Right renal cortex interstitium (tissue), 3 donors: ENCODE measurements at places on chromosomes 3 and 15.

- DNase-seq, result no peak
Measured at GRCh38 chr3:196414469-196414868, 17.8 kb downstream of the UBXN7 start.

DNA sequence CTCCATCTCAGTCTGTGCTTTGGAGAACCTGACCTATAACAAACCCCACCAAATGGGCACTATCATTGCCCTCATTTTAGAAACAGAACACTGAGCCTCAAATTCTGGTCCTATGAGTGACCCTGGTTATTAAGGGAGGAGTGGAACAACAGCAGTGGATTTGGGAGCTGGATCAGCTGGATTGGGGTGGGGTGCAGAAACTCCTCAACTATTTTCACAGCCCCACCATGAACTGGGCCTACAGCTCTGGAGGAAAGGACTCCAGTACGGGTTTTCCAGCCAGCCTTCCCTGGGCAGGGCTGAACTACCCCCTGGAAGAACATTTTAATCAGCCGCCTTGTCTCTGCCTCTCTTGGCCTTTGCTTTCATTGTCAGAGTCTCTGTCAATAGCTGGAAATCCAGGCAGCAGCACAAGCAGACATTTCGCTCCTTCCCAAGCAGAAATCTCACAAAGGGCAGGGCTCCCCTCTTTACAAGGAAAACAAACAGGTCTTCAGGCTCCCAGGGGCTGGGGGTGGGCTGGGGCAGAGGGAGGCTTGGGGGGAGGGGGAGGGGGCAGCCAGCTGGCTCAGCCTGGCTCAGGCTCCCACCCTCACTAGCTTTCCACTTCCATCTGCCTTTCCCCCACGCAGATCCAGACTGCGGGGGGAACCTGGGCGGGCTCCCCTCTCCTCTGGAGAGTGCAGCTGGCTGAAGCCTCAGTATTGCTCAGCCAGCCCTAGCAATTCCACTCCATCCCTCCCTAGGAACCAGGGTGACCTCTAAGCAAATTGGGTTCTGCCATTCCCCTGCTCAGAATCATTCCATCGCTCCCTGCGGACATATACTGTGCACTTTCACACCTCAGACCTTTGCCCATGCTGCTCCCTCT, 13.7 kb upstream of the TLE3 start:
- DNase-seq, result no peak

DNA sequence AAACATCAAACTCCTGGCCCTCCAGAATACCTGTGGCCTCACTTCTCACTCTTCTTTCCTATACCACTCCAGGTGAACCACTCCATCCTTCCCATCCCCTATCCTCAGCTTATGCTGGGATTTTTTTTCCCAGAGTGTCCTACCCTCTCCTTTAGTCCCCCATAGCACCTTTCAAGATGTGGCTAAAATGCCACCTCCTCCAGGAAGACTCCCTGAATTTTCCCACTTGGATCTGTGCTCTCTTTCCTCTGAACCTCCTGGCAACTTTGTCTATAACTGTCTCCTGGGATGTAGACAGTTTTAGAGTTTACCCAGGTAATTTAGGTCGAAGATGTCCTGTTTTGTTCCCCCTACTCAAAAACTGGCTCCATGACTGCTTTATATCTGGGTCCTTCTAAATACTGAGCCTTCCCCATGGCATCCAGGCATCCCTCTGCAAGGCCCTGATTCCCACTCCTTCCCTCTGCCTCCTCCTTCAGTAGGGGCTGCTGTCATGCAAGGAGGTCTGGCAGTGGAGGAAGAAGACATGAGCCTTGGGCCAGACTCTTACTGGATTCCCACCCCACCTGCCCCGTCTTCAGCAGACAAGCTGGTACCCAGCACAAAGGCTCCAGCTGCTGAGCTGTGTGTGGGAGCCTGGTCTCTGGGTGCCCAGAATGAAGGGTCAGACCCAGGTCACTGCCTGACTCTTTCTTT, 161.5 kb downstream of the SMAD6 start:
- DNase-seq, result no peak

DNA sequence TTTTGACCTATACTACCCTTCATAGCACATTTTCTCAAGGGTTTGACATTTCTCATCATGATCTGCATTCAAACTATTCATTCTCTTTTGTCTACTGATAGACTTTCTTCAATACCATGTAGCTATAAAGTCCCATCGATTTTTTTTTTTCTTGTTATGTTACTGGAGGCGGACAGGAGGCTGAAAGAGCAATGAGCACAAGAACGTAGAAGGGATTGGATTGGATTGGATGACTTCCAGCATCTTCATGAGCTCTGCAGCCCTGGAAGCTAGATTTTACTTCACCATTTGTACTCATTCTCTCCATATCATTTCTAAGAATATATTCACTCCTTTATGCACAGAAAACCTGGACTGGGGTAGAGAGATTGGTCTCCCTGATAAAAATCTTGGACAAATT, 43.2 kb downstream of the DUT start:
- no peak for DNase-seq

GRCh38 chr3:126305427-126305826, 51.8 kb downstream of the KLF15 start:
- DNase-seq, result no peak

- no peak for DNase-seq
Measured at GRCh38 chr3:125085166-125085565, 29.4 kb upstream of the HEG1 start.

DNA sequence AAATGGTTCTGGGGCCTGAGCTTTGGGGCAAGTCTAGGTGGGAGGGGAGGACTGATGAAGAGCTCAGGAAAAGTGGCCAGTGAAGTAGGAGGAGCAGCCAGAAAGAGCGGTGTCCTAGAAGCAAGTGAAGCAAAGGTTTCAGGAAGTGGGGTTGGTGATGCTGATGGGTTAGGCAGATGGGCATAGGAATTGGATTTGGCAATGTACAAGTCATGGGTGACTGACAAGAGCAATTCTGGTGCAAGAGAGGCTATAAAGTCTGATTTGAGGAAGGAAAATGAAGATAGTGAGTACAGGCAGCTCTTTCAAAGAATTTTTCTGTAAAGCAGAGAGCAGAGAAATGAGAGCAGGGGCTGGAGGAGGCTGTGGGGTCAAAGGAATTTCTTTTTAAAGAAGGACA, 19.7 kb downstream of the ALPK3 start:
- no peak for DNase-seq

GRCh38 chr3:56282341-56282740, 185.9 kb downstream of the ERC2 start:
- DNase-seq, result no peak

GRCh38 chr3:168162172-168162571, 66.4 kb upstream of the GOLIM4 start:
- DNase-seq, result no peak

DNA sequence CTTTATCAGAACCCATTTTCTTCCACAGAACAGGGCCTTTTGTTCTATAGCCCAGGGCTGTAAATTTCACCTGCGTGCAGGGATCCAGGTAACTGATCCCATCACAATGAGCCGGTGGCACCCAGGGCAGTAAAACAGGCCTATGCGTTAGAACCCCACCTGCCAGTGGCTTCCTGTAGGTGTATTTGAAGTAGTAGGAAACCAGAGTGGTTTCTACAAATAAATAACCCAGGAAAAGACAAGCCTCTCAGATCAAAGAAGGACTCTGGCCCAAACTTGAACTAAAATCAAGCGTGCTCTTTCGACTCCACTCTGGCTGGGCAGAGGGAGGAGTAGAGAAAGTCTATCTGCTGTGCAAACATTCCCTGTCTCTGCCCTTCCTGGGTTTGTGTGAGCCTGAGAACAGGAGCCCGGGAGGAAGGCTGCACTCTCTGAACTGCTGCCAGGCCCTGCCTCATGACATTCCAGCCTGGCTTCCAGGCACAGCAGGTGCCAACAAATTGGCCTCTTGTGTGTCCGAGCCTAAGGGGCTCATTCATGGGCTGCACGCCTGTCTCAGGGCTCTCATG, 77.7 kb downstream of the CEMIP start:
- no peak for DNase-seq
